Tibial artery (tissue), 4 donors: ENCODE measurements at places on chromosomes 16 and 17.
A peak's percentile ranks its signal among the peaks of the same experiment; 100 is the strongest.

DNA sequence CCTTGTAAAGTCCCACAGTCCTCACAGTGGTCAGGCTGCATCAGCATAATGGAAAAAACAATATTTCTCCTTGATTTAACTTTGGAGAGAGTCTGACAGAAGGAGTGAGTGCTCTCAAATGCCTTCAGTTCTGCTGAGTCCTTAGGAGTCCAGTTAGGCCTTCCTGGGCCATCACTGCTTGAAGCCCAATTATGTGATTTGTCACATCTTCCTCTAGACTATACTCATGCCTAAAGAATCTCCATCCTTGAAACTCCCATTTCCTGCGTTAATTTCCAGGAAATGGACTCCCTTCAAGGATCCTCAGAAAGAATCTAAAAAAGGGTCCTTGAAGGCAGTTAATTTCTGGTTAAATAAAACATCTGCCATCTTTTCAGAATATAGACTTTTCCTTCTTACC, 52.8 kb downstream of the SLFN5 start:
- DNase-seq, result no peak

DNA sequence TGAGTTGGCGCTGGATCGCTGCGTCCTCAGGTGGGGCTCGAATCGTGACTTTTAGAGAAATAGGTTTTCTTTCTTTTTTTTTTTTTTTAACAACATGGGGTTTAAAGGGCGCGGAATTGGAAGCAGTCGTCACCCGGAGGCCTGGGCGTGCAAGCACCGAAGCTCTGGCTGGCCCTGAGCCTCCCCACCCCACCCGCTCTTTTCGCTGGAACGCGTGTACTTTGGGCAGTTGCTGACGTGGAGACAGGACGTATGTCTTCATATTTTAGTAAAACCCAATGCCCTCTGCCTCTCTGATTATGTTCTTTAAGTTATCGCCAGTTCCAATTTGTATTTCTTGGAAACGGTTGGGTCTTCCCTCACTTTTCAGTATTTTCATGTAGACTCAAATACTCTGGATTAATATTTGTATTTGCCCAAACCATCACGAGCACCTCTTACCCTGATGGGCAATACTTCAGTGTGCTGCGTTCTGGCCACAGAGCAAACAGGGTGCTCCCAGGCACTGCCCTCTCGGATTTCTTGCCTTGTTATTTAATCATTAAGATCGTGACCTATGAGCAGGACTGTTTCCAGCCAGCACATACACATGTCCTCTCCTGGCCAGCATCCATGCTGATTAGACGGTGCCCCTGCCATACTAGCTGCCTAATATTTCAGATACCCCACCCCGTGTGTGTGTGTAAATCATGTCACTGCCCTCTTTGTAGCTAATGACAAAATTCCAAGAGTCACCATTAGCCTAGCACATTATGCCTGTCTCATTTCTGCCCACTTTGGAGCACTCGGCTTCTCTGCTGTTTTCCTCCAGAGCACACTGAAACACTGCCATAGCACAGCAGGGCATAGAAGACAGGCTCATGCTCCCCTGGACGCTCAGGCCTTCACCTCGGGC, 805 bp upstream of the C16orf95 start:
- DNase-seq, result peak; percentile 37

DNA sequence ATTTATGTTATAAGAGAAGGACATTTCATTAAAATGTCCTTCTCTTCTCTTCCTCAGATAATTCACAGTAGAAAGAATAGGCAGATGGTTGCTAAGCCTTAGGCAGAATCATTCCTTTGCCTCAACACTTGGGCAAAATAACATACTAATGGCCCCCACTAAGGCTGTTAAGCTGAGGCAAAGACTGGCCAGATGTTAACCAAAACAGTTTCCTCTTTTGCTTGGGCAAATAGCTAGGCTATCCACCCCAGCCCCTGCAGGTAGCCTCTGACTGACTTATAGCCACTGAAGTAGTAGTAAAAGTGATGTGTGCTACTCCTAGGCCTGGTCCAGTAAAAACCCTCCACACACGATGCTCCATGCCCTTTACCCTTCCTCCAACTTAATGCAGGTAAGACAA, 55.2 kb downstream of the SPAG9 start:
- no peak for DNase-seq

DNA sequence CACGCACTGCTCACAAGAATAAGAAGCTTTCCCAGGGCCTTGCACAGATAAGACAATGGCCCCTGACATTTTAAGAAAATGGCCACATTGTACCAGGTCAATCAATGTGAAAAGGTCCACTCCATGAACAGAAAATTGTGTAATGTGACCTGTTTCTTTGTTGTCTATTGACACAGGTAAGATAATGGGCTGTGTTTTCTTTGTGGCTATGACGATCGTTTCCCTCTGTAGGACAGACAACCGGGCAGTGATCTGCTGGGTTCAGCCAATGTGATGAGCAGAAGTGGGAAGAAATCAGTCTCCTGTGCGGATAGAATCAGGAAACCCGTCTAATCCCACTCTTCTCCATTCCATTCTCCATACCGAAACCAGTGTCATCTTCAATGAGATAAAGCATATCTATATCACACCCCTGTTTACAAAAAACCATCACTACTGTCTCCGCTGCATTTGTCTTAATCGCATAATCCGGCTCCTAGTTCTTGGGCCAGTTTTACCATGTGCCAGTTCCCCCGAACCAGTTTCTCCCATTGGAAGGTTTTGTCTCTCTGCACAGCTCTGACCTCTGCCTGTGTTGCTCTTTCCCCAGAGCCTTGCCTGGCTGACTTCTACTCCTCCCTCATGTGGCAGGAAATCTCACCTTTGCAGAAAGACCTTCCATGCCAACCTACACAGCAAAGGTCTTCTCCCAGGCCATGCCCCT, 66.9 kb upstream of the ATF7IP2 start:
- DNase-seq, result no peak

DNA sequence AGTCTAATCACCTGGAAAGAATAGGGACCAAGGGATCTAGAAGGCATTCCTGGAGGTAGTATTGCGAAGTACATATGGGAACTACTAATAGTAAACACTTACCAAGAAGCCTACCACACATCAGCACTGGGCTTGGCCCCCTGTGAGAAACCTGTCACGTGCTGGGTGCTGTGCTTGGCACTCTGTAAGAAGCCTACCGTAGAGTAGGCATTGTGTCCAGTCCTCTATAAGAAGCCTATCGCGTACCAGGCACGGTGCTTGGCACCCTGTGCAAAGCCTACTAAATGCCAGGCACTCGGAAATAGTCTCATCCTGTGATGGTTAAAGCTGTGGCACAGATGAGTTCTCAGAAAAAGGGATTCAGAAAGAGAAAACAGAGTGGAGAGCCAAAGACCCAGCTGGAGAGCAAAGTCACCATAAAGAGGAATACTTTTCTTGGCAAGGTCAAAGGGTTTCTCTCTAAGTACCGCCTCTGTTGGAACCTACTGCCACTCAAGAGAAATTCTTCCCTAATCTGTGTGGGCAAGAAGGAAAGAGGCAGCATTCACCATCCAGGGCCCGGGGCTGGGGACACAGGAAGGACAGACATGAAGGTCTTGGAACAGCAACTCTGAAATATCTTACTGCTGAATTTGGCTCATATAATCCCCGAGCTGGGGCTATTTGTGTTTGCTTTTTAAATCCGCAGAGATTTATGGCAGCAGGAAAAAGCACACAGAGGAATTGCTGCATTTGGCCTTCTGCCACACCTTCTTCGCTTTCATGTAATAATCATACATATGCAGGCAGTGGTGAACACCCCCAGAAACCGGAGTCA, 81.8 kb downstream of the VAT1L start:
- no peak for DNase-seq

- DNase-seq, result peak; percentile 28
Observed at GRCh38 chr17:37710344-37710886, 34.4 kb downstream of the HNF1B start.

GRCh38 chr17:48545022-48545375, at the start of gene HOXB2:
TSS of gene HOXB2 (minus strand) at chr17:48545109. CDS start at chr17:48544911, 198 bp downstream.
- DNase-seq, result no peak

GRCh38 chr17:46141645-46142044, 51.6 kb downstream of the KANSL1 start:
- no peak for DNase-seq

- DNase-seq, result no peak
Observed at GRCh38 chr17:61352781-61353491, 46.7 kb upstream of the TBX2 start.

DNA sequence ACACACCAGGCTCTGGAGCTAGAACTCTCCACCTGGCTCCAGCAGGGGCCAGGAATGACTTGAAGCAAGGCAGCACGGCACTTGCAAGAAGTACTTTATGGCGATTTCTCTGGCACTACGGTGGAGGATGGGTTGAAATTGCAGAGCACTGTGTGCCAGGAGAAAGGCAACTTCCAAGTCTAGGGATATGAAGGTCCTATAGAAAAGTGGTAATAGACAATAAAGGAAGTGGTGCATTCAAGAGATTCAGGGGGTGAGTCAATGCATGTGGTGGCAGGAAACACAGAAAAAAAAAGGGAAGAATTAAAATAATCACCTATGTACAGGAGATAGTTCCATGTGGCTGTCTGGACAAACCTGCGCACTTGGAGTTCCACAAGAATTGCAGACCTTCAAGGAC, 240.3 kb upstream of the DYNLRB2 start:
- no peak for DNase-seq

GRCh38 chr16:4697848-4698291, 4.5 kb downstream of the NUDT16L1 start:
- no peak for DNase-seq

DNA sequence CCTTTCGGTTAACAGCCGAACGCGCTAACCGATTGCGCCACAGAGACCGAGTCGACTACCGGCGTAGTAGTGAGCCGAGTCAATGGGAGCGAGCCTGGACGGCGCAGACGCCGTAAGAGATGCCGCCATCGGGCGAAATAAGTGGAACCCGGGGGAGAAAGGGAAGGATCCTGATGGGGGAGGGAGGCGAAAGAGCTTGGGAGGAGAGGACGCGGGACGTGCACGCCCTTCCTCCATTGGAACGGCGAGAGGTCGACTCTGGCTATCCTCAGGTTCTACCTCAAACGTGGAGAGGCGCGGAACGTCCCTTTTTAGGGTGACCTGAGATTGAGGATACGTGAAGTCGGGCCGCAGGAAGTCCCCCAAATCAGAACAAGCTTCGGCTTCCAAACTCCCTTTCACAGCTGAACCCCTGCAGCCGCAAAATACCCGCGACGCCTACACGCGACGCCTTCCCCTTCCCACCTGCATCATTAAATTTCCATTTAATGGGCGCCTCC, 683 bp upstream of the PSMB3 start:
- peak; percentile 83 for DNase-seq

DNA sequence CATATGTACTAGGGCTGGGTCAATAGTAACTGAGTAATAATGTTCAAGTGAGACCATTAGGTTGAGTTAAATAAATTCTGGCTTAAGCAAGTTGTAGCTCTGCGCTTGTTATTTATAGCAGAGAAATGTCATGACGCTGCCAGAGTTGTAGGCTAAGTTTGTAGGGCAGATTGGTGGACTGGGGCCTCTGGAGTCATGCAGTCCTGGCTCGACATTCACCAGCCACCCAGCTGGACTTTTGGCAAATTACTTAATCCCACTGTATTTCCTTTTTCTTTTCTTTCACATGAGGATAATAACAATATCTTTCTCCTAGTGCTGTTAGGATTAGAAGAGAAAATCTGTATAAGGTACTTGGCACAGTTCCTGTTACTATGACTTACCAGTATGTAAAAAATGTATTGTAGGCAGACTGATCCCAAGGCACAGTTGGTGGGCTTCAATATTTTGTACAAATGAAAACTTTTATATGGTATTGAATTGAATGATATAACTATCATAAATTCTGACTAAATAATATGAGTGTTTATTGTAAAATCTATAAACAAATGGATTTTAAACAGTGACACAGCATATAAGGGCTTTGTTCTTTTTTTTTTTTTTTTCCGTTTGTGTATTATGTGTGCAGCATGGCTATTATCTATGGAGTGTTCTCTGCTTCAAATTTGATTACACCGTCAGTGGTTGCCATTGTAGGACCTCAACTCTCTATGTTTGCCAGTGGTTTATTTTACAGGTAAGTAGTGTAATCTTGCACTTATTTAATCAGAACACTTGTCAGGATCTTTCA, 2.6 kb downstream of the MFSD11 start:
- no peak for DNase-seq

GRCh38 chr17:57107498-57108101, 22.6 kb downstream of the AKAP1 start:
- DNase-seq, result no peak

DNA sequence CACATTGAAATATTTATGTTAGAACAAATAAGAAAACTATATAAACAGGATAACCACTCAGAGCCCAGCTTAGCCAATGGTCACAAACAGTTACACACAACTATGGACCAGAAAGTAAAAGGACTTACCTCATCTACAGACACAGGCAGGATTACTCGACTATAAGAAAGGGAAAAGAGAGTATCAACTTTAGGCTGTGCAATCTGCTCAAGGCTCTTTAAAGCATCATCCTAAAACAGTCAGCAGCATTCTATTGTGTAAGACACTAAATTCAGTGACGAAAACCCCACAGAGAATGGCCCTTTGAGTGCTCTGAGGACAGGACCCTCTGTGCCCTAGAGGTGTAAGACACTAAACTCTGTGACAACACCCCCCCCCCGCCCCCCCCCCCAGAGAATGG, 4.2 kb downstream of the PITPNA start:
- no peak for DNase-seq

DNA sequence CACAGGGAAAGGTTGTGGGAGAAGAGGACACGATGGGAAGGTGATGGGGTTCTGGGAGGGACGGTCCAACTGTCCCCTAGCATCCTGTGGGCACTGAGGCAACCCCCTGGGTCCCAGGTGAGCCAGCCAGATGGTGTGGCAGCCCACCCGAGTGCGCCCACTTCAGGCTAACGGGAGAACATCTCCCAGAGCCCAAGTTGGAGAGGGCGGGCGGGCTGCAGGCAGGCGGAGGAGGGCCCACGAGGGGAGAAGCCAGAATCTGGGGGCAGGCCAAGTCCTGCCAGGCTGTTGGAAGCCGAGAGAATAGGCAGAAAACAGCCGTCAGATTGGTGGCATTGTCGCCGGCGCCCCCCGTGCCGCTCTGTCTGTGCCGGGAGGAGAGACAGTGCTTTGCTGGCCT, 13.8 kb upstream of the ABCC3 start:
- no peak for DNase-seq

- no peak for DNase-seq
Observed at GRCh38 chr17:72421128-72422092, 300.6 kb downstream of the SOX9 start.

DNA sequence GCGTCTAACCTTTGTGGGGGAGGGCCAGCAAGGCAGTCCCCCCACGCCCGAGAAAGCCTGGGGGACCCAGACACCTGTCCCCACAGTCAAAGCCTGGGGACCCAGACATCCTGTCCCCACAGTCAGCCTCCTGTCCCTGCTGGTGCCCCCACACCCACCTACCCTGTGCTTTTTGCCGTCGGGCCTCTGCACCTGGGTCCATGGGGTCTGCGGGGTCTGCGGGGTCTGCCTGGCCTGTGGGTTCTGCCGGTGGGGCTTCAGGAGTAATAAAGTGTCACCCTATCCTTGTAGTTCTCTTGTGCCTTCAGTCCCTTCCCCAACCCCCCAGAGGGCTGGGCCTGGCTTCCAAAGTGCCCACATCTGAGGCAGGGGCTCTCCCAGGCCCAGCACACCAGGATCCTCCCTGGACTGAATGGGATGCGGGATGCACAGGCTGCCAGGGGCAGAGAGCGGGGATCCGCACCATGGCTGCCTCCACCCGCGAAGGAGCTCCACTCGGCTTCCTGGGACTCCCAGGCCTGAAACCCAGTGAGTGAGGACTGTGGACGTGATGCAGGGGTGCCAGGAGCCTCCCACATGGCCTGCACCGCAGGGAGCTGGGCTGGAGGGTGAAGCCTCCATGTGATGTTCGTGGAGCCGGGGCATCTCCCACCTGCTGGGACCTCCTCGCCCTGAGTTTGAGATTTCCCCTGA, 16.3 kb upstream of the DPEP1 start:
- no peak for DNase-seq
